CD4-positive, CD25-positive, alpha-beta regulatory T cell (primary cell): ENCODE measurements at places on chromosomes 7 and 10. TPM values are rescaled to one million over a fixed set of nuclear protein-coding genes. Genes with fewer than 3 reads are reported as not detected.

Gene MYOZ1
- not detected for total RNA-seq

Gene MEIG1
- total RNA-seq, result not detected

Gene SPDYE9
- total RNA-seq, result not detected

Gene ADAM22
- 1.2 TPM for total RNA-seq

Gene SEPHS1
- total RNA-seq, result 26.6 TPM

Gene ANKRD30A
- total RNA-seq, result not detected

GRCh38 chr7:497946-498655, 21.5 kb downstream of the PDGFA start:
- no peak for DNase-seq

- no peak for DNase-seq
These were observed 1088.0 kb downstream of the SORCS1 start for GRCh38 chr10:106076496-106076895.

GRCh38 chr10:19412531-19412930, 363.9 kb downstream of the MALRD1 start:
- DNase-seq, result no peak

DNA sequence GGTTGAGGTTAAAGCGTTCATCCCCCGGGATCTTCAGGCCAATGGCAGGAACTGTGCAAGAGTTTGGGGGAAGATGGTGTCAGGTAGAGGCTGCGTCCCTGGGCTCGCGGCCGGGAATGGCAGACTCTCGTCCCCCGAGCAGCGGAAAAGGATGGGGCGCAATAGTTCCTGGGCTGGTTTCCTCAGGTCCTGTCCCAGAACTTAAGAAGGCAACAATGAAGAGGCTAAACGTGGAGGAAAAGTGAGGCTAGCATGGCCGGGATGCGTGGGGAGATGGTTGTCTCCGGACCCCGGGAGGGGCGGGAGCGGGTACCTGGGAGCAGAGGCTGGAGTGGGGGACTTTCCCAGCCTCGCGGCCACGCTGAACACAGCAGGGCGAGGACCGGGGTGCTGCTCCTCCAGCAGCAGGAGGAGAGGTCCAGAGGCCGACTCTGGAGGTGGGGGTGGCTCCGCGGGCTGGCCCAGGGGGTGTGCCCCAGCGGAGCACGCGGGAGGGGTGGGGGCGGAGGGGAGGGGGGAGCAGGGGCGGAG, 882 bp downstream of the IRF5 start:
- DNase-seq, result no peak

DNA sequence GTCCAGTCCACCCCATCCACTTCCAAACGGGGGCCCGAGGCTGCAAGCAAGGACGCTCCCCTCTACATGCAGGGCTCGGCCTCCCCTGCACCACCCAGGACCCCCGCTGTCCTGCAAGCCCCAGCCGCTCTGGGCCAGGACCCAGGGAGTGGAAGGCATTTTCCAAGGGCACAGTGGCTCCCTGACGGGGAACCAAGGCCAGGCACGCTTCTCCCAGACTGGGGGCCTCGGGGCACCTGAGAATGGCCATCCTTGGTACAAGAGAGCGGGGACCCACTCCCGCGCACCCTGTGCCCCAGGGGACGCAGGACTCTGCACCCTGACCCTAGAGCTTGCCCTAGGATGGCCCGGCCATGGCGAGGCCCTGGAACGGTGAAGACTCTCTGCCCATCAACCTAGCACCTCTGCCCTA, 545 bp upstream of the AKR1E2 start:
- DNase-seq, result no peak

GRCh38 chr10:123645615-123646014, 20.5 kb upstream of the GPR26 start:
- DNase-seq, result no peak

GRCh38 chr7:73716318-73716890, 3.1 kb downstream of the STX1A start:
- DNase-seq, result no peak

- no peak for DNase-seq
These were observed 336.4 kb downstream of the NRG3 start for GRCh38 chr10:82211346-82211745.

GRCh38 chr7:92768501-92769393, 67.6 kb downstream of the CDK6 start:
- no peak for DNase-seq
